ENCODE measurements at places on chromosomes 3 and 15. TPM values are rescaled to one million over a fixed set of nuclear protein-coding genes. Genes with fewer than 3 reads are reported as not detected.

AHSG gene
- not detected for total RNA-seq

NUP210 gene
- 17.5 TPM for total RNA-seq

DUOX2 gene
- 0.10 TPM for total RNA-seq

U2SURP gene
- 87.9 TPM for total RNA-seq

GRK7 gene
- total RNA-seq: not detected

ITIH3 gene
- total RNA-seq: 0.17 TPM

FOXL2NB gene
- 0.47 TPM for total RNA-seq

SLC22A14 gene
- 6.3 TPM for total RNA-seq

MAP3K13 gene
- 66.1 TPM for total RNA-seq

ADCY5 gene
- total RNA-seq: 75.5 TPM

MEF2A gene
- total RNA-seq: 86.8 TPM

CHDH gene
- 18.3 TPM for total RNA-seq

ST3GAL6 gene
- total RNA-seq: 36.5 TPM

TM4SF1 gene
- 9.8 TPM for total RNA-seq

GATA2 gene
- 2.6 TPM for total RNA-seq

CELF6 gene
- total RNA-seq: 20.8 TPM

CAPN3 gene
- total RNA-seq: 108 TPM

ADAMTSL3 gene
- total RNA-seq: 12.0 TPM

ARHGEF26 gene
- 19.0 TPM for total RNA-seq

CACNA2D2 gene
- 10.2 TPM for total RNA-seq

HYAL1 gene
- 3.1 TPM for total RNA-seq

ZMYND10 gene
- 2.7 TPM for total RNA-seq

TRAIP gene
- 0.97 TPM for total RNA-seq
